A549 treated with RU486 at 1 μM for 4 hours (cell line): ENCODE measurements at places on chromosomes 16 and 17. TPM values are rescaled to one million over a fixed set of nuclear protein-coding genes. Genes with fewer than 3 reads are reported as not detected.

The NHLRC4 gene
- total RNA-seq, result 0.11 to 0.39 TPM (median 0.21 TPM) in 5 replicates

The TCAP gene
- 0.54 to 1.0 TPM (median 0.92 TPM) in 5 replicates for total RNA-seq

The PIK3R6 gene
- not detected in 5 replicates for total RNA-seq

The EVPLL gene
- 0.06 TPM in 1 of 5 replicates, not detected in the others for total RNA-seq

The HSD17B2 gene
- 0.16 TPM in 1 of 5 replicates, not detected in the others for total RNA-seq

The DUS1L gene
- 76.2 to 147 TPM (median 142 TPM) in 5 replicates for total RNA-seq

The RPAIN gene
- total RNA-seq, result 34.3 to 46.6 TPM (median 38.9 TPM) in 5 replicates

The MYH2 gene
- total RNA-seq, result not detected in 5 replicates

The KRT33A gene
- not detected in 5 replicates for total RNA-seq

The ORC6 gene
- 44.7 to 53.3 TPM (median 46.6 TPM) in 5 replicates for total RNA-seq

The ELP5 gene
- total RNA-seq, result 110 to 138 TPM (median 124 TPM) in 5 replicates

The FBXW10B gene
- total RNA-seq, result 2.2 to 4.3 TPM (median 3.1 TPM) in 5 replicates

The CFAP97D1 gene
- 0.06 to 0.07 TPM in 2 of 5 replicates, not detected in the others for total RNA-seq

The TPSD1 gene
- total RNA-seq, result not detected in 5 replicates
